ENCODE measurements at places on chromosomes 3 and 15.

GRCh38 chr15:58627701-58628100 is 121.8 kb downstream of the ADAM10 start:
- DNase-seq, result no peak

DNA sequence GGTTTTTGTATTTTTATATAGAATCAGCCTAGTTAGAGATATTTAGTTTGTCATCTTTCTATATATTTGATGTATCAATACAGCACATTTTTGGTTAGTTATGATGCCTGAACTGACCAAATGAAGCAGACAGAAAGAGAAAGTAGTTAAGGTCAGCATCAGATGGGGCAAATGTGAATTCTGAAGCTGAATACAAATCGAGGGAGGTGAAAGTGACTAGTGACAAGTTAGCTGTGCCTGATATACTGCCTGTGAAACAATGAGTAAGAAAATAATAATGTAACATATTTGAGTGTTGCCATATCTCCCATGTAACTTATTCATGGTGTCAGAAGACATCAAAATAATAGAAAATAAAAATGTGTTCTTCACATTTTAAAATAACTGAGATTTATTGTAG is 680.3 kb upstream of the SEMA6D start:
- DNase-seq, result no peak

GRCh38 chr3:72448858-72449257 is 399.4 kb downstream of the SHQ1 start:
- no peak for DNase-seq

DNA sequence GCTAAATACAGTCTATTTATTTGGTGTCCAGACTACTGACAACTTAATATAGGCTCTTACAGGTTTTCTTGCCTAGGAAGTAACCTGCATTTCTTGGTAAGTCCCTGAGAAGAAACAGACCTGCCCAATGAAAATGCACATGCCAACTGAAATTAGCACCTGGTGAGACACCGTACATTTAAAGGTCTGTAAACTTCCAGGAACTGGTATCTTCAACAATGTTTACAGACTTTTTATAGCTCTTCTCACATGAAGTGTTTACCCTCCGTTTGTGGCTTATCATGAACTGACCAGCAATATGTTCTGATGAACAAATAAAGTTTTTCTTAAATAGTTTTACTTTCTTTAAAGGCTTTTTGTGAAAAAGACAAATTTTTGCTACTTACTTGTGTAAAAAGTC is 93.3 kb downstream of the PCCB start:
- DNase-seq, result no peak

All from BE2C (cell line).